ENCODE measurements at places on chromosomes 3 and 15. TPM values are rescaled to one million over a fixed set of nuclear protein-coding genes. Genes with fewer than 3 reads are reported as not detected.

Gene SLC22A13
- total RNA-seq, result 0.47 TPM

Gene AADACL2
- total RNA-seq, result not detected

Gene CSTA
- total RNA-seq, result not detected

Gene KLHL40
- not detected for total RNA-seq

Gene IQCF5
- total RNA-seq, result not detected

Gene TUBGCP4
- 48.0 TPM for total RNA-seq

Gene DPPA2
- total RNA-seq, result not detected

Gene CLRN1
- total RNA-seq, result not detected

Gene TMEM45A
- 0.26 TPM for total RNA-seq

Gene ACKR4
- 0.26 TPM for total RNA-seq

Gene TOPBP1
- total RNA-seq, result 97.9 TPM

Gene PPARG
- total RNA-seq, result 4.6 TPM

Gene CASR
- not detected for total RNA-seq

Gene FOXL2NB
- not detected for total RNA-seq

Gene PRSS50
- total RNA-seq, result not detected
